SK-MEL-5 (cell line): ENCODE measurements at places on chromosomes 2 and 18. TPM values are rescaled to one million over a fixed set of nuclear protein-coding genes. Genes with fewer than 3 reads are reported as not detected.

The RAB6C gene
- total RNA-seq: not detected in 2 replicates

The LDLRAD4 gene
- 12.7 and 15.5 TPM in 2 replicates for total RNA-seq

The GALNT13 gene
- total RNA-seq: 0.21 TPM in 1 of 2 replicates, not detected in the other

The SMPD4 gene
- total RNA-seq: 12.8 and 16.1 TPM in 2 replicates

The SETBP1 gene
- 1.7 and 2.3 TPM in 2 replicates for total RNA-seq

The MEP1B gene
- total RNA-seq: not detected in 2 replicates

The AKAIN1 gene
- not detected in 2 replicates for total RNA-seq

The ARID5A gene
- 3.6 TPM in 2 replicates for total RNA-seq

The NTSR2 gene
- not detected in 2 replicates for total RNA-seq

The CERKL gene
- 0.08 TPM in 1 of 2 replicates, not detected in the other for total RNA-seq

The IDH1 gene
- total RNA-seq: 432 and 474 TPM in 2 replicates

The MC5R gene
- not detected in 2 replicates for total RNA-seq
